ENCODE measurements at places on chromosomes 12 and 14. TPM values are rescaled to one million over a fixed set of nuclear protein-coding genes. Genes with fewer than 3 reads are reported as not detected.

DNA sequence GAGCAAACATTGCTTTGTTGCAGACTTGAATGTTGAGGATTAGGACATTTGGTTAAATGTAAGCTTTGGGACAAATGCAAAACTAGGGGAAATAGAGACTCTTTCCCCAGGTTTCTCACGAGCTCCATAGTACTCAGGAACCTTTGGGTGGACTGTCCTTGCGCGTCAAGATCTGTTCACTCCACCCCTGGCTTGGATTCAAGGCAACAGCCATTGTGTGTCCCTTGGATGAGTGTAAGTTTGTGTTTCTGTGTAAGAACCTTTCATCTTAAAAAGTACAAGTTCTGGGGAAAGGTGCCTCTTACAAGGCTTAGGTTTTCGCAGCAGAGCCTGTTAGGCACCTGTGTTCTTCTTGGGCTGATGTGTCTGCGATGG, 3.7 kb downstream of the SUSD6 start:
- no peak for DNase-seq

DNA sequence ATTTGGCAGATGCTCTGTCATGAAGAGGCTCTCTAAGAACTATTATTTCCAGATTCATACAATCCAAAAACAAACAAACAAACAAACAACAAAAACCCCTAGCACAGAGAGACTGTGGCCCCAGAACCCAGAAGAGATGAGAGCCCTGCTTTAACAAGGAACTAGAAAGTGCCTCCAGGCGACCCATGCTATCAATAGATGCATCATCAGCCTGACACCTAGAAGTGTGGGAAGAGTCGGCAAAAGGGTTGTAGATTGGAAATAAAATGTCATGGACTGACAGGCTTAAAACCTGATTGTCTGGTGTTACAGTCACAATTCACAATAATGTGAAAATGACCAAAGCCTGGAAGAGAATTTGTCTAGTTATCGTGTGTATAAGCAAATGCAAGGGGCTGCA, 50.6 kb upstream of the FLRT2 start:
- no peak for DNase-seq

- DNase-seq = peak; percentile 66
Measured at GRCh38 chr12:67069451-67070306, 199.5 kb upstream of the CAND1 start.

ANG gene
- polyA plus RNA-seq = 1.7 TPM

- DNase-seq = no peak
Measured at GRCh38 chr12:128483526-128484255, 216.7 kb downstream of the TMEM132C start.

NEMF gene
- 12.6 TPM for polyA plus RNA-seq

DNA sequence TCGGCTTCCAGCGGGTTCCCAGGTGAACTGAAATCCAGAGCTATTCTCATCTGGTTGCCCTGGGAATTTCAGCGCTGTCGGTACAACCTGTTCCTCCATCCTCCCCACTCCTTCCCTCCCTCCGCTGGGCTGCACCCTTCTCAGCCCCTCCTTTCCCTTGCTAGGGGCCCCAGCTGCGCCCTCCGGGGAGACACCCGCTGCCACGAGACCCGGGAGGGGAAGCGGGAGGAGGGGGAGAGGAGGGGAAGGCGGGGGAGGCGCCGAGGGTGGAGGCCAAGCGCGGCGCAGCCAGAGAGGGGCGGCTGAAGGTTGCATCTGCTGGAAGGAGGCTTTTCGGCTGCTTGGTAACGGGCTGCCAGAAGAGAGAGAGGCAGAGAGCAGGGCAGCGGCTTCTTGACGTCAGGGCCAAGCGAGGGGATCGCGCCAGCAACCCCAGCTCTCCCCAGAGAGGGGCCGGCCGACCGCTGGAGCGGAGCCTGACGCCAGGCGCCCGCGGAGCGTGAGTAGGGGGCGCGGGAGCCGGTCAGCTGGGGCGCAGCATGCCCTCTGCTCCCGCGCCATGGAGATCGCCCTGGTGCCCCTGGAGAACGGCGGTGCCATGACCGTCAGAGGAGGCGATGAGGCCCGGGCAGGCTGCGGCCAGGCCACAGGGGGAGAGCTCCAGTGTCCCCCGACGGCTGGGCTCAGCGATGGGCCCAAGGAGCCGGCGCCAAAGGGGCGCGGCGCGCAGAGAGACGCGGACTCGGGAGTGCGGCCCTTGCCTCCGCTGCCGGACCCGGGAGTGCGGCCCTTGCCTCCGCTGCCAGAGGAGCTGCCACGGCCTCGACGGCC, at the start of gene KCNA5:
KCNA5 (plus strand) TSS at position 291 of the 831 bp plus-strand sequence; CDS start at position 560, 269 bp downstream.
- DNase-seq = peak; percentile 62

DNA sequence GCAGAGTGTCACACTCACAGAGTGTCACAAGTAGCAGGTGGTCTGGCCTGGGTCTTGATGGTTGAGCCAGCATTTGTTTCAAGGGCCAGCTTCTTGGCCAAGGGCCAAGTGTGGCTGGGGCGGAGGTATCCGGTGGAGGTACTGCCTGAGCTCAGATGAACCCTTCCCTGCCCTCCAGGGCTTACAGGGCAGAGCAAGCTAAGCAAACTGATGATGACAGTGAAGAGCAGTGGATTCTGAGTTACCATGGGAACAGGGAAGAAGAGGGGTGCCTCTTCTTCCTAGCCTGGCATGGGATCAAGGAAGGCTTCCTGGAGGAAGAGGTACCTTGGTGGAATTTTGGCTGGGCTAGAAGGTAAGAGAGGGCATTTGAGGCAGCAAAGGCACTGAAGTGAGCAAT, 35.7 kb downstream of the MVK start:
- DNase-seq = no peak

DNA sequence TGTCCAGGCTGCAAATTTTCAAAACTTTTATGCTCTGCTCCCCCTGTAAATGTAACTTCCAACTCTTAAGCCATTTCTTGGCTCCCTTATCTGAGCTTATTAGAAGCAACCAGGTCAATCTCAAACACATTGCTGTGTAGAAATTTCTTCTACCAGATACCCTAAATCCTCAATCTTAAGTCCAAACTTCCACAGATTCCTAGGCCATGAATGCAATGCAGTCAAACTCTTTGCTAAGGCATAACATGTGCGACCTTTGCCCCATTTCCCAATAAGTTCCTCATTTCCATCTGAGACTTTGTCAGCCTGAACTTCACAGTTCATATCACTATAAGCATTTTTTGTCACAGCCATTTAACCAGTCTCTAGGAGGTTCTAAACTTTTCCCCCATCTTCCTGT, 64.5 kb downstream of the TMTC3 start:
- DNase-seq = no peak

PLA2G1B gene
- polyA plus RNA-seq = not detected

STYK1 gene
- 0.17 TPM for polyA plus RNA-seq

FRMD6 gene
- 3.6 TPM for polyA plus RNA-seq

DNA sequence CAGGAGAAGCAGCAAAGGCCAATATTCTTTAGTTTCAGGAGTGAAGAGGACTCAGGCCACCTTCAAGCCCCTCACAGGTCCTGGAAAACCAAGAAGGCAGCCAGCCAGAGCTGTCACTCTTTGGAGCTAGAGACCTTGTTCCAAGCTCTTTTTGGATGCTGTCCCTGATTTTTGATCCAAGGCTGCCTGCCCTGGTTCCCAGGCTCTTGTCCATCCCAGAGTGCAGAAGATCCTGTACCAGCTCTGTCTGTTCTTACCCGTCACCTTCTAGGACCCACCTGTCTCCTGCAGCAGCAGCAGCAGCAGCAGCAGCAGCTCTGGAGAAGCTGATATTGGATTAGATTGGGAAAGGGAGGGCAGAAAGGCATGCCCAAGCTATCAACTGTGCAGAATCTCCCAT, 157.1 kb upstream of the NEDD1 start:
- DNase-seq = no peak

- DNase-seq = no peak
Measured at GRCh38 chr12:69383074-69383473, 23.5 kb downstream of the YEATS4 start.

- DNase-seq = peak; percentile 68
Measured at GRCh38 chr12:58425481-58426392, 484.4 kb downstream of the ATP23 start.

- no peak for DNase-seq
Measured at GRCh38 chr12:108696111-108696995, 35.0 kb downstream of the CORO1C start.
